ENCODE measurements at places on chromosomes 1 and 21.
A peak's percentile ranks its signal among the peaks of the same experiment; 100 is the strongest.

GRCh38 chr1:235180916-235181460, 19.9 kb upstream of the RBM34 start:
- DNase-seq: no peak

GRCh38 chr21:27502801-27503200, 535.9 kb upstream of the ADAMTS5 start:
- no peak for DNase-seq

- DNase-seq: no peak
Observed at GRCh38 chr1:109821831-109822745, 58.4 kb upstream of the EPS8L3 start.

- DNase-seq: no peak
Observed at GRCh38 chr1:12083766-12084165, 20.7 kb downstream of the TNFRSF8 start.

DNA sequence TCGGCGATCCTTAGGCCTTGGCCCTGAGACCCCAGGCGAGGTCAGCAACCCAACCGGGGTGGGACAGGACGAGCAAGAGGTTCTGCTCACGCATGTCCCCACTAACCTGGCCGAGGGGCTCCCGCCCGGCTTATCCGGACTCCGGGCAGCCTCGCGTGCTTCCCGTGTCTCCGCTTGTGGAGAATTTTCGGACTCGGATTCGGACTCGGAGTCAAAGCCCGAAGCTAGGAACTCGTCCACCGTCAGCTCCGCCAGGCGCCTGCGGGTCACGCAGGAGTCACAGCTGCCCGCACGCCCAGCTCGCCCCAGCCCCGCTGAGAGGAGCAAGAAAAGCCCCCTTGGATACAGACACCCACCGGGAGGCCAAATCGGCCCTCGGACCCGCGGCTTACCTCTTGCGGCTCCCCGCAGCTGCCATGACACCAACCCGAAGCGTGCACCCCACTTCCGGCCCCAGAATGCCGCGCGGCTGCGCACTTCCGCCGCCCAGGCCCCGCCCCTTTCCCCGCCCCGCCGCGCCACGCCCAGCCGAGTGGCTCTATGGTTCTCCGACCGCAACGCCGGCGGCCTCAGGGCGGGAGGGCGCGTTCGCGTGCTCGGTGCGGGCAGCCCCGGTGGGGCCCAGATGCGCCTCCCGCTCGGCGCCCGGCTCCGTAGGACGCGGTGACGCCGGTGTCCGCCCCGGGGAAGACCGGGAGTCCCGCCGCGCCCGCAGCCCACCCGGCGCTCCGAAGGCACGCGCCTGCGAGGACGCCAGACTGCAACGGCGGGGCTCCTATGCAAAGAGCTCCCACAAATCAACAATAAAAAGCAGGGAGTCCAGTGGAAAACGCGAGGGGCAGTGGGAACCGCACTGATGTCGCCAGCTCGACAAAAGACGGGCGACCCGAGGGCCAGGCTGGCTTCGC, at the start of gene NOC2L:
Gene NOC2L (minus strand): TSS at position 434 of the 908 bp plus-strand sequence. CDS start 16 bp downstream, at position 418.
- peak; percentile 99 for DNase-seq

DNA sequence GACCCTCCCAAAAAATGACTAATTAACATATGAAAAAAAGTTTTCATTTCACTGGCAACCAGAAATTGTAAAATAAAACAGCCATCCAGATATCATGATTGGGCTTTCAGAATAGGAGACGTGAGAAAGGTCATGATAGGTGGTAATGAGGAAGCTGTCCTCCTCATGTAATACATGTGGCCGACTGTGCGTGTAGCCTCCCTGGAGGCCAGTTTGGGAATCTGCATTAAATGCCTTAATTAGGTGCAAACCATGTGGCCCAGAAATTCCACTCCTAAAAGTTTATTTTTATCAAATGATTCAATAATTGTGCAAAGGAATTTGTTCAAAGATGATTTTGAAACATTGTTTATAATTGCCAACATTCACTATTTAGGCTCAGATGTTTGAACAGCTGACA, 127.6 kb upstream of the C1orf105 start:
- no peak for DNase-seq

GRCh38 chr21:42467140-42467983, 28.7 kb downstream of the RSPH1 start:
- DNase-seq: no peak

DNA sequence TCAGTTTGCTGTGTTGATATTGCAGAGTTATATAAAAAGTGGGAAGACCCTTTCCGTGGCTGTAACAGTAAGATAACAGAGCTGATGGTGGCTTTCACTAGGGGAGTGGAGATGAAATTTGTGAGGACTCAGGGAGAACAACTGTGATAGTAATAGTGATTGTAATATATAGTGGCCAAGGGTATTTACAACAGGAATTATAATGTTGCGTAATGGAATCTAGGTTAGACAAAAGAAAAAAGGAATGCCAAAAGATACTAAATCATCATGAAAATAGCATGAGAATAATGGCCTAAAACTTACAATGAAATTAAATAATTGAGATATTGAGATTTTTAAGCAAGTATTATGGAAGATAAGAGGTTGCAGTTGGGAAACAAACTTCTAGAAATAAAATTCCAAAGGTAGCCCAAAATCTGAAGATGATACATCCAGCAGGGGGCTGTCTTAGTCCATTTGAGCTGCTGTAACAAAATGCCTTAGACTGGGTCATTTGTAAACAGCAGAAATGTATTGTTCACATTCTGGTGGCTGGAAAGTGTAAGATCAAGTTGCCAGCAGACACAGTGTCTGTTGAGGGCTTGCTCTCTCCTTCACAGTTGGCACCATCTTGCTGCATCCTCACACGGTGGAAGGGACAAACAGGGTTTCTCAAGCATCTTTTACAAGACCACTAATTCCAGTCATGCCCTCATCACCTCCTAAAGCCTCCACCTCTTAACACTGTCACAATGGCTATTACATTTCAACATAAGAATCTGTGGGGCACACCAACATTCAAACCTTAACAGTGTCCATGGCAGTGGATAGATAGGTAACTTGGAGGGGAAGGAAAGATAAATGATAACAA, 711.2 kb downstream of the MRPL39 start:
- DNase-seq: no peak

- no peak for DNase-seq
Observed at GRCh38 chr1:224447971-224448370, 13.4 kb upstream of the WDR26 start.

- no peak for DNase-seq
Observed at GRCh38 chr21:30758306-30758705, 3.1 kb upstream of the KRTAP21-1 start.

DNA sequence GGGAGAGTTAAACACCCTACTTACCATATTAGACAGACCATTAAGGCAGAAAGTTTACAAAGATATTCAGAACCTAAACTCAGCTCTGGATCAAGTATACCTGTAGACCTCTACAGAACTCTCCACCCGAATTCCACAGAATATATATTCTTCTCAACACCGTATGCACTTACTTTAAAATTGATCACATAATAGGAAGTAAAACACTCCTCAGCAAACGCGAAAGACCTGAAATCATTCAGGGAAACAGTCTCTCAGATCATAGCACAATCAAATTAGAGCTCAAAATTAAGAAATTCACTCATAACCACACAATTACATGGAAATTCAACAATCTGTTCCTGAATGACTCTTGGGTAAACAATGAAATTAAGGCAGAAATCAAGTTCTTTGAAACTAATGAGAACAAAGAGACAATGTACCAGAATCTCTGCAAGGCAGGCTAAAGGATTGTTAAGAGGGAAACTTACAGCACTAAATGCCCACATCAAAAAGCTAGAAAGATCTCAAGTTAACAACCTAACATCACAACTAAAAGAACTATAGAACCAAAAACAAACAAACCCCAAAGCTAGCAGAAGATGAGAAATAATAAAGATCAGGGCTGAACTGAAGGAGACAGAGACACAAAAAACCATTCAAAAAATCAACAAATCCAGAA, 19.1 kb downstream of the CD84 start:
- no peak for DNase-seq

DNA sequence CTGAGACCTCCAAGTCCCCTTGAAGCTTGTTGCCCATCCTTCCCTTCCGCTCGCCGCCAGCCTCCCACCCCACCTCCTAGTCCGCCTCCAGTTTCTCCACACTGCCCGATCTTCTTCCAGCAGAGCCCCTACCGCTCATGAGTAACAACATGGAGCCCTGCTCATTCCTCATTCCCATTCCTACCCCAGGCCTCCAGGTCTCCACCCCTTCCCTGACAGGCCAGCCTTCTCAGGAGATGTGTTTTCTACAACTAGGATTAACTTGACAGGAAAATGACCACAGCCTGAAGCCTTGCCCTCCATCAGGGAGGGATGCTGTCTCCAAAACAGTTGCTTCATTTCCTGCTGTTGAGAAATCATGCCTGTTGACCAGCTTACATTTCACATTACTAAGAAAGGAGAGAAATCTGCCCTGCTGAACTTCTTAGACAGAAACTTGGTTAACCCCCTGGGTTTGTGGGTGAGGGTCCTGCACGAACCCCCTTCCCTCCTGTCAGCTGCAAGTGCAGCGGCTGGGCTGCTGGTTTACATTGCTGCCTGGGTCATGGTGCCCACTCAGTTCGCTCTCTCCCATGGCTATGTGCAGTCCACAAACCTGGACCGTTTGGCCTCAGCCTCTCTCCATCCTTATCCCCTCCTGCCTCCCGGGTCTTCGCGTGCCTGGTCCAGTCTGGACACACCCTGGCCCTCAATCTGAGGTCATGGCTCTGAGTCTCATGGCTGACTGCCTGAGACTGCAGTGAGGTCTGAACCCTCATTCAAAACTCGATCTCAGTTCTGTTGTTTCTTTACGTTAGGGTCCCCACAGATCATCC, 16.1 kb upstream of the CHI3L1 start:
- no peak for DNase-seq

DNA sequence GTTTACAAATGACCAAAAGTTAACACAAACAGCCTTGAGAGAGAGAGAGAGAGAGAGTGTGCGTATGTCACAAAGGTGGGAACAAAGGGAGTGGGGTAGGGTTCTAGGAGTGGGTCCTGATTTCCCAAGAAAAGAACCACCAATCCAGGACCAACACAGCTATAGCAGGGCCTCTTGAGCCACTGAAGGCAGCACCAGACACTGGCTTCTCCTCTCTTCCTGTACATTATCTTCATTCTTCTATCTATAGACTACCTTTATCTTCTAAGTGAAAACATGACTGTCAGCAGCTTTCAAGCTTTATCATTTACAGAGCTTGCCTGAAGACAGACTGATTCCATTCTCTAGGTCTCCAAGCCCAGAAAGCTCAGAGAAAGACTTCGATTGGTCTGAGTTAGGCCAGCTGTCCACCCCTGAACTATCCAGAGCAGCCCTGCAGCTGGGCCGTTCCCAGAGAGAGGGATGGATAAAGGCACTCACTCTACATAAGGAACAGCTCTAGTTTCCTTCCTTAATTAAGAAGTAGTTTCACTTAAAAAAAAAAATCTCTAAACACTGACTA, 11.2 kb downstream of the ALG14 start:
- no peak for DNase-seq

DNA sequence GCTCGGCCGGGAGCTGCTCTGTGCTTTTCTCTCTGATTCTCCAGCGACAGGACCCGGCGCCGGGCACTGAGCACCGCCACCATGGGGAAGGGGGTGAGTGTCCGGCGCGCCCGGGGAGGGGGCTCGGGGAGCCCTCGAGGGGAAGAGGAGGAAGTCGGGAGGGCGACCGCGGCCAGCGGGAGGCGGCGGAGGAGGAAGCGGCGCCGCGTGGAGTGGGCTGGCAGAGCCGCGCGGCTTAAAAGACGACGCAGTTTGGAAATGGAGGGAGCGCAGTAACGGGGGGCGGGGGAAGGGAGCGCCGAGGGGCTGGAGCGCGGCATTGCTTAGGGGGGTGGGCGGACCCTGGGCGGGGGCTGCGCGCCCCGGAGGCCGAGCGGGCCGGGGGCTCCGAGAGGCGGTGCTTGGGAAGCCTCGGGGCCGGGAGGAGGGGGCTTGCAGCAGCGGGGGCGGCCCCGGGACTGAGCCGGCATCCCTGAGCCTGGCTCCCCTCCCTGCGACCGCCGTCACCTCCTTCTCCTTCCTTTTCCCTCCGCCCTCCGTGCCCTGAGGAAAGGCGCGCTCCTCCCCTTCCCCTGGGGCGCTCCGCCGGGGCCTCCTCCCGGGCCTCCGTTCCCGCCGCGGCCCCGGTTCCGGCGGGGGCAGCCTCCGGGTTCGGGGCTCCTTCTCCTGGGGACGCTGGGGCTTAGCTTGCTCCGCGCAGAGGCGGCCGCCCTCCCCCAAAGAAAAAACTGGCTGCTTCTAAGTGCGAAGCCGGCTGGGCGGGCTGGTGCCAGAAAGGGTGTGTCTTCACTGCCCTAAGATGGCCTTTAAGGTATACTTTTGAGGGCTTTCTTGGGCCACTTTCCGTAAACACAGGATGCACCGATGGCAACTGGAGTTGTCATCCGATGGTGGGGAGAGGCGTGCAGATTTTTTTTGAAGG, 648 bp downstream of the ATP1A1 start:
- DNase-seq: peak; percentile 83

- no peak for DNase-seq
Observed at GRCh38 chr1:17233675-17234320, 15.1 kb upstream of the PADI3 start.

DNA sequence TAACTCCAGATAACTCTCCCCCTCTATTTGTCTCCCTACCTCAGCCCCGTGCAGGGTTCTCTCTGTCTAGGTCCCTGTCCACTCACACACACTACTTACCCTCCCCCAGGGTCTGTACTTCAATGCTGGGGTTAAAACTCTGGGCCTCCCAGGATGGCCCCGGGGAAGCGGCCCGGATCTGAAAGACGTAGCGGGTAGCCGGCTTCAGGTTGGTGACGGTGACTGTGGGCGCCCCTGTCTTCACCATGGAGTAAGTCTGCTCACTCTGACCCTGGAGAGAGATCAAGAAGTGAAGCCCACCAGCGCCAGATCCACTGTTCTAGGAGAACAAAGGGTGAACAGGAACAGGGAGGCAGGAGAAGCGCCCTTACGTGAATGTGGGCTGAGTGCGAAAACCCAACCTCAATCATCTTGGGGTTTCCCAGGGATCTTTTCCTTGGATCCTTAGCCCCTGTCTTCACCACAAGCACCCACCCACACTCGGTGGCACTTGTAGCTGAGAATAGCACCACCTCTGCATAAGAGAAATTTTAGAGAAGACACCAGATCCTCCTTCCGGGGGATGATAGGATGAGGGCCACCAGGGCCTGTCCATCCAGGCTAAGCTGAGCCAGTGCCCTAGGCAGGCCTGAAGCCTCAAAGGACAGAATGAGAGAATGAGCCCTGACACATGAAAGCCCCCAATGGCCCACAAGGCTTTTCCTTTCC, 33.5 kb downstream of the EPHA10 start:
- DNase-seq: peak; percentile 17

- no peak for DNase-seq
Observed at GRCh38 chr1:107273515-107273914, 132.7 kb downstream of the NTNG1 start.

DNA sequence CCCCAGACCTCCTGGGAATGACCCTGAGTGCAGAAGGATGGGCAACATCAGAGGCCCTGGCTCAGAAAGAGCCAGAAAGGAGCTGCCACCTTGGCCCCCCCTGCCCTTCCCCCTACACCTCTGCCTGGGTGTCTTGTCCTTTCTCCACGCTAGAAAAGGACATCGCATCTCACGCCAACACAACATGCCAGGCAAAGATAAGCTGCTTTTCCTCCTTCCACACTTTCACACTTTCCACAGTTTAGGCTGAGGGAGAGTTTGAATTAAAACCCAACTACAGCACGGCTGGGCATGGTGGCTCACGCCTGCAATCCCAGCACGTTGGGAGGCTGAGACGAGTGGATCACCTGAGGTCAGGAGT, 109.5 kb downstream of the SPSB1 start:
- no peak for DNase-seq
